ENCODE measurements at places on chromosomes 7 and 10. TPM values are rescaled to one million over a fixed set of nuclear protein-coding genes. Genes with fewer than 3 reads are reported as not detected.
A peak's percentile ranks its signal among the peaks of the same experiment; 100 is the strongest.

The CEP55 gene
- total RNA-seq, result 0.49 TPM

GRCh38 chr7:27189997-27190748 is 5.1 kb upstream of the HOXA11 start:
- peaks cover 88% of the 10 kb centered on the region for H3K27me3 ChIP-seq
- H3K27ac ChIP-seq, result no peak overlapping the region
- DNase-seq, result peak; percentile 10
- peaks cover 64% of the 10 kb centered on the region for H3K4me1 ChIP-seq
- no peak overlapping the region for H3K4me3 ChIP-seq

DNA sequence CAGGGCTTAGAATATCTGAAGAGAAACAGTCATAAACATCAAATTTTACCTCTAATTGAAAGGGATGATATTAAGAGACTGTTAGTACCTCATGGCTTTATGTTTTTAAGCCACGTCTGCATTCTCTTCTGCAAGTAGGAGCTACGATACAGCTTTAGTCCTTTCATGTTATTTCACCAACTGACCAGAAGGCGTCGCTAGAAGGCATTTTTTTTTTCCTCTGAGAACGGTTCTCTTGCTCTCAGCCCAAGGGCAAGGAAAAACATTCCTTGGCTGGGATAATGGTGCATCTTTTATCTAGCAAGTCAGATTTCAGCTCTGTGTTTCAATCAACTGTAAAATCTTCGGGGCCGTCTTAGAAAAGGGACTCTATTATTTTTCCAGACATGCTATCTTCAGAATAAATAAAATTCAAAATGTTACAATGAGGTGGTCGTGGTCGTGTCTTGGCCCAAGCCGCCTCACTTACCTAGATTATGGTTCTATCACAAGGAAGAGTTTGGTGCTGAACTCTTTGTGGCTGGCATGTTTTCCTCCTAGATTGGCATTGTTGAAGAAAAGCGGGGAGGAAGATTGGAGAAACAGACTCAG is 41.6 kb upstream of the LYZL2 start:
- H3K36me3 ChIP-seq, result no peaks in the 10 kb centered on the region
- no peak overlapping the region for H3K27ac ChIP-seq
- no peak for DNase-seq
- H3K27me3 ChIP-seq, result peaks cover 18% of the 10 kb centered on the region

The NMT2 gene
- 35.5 TPM for total RNA-seq

- no peak for DNase-seq
- H3K27ac ChIP-seq, result no peak overlapping the region
- no peaks in the 10 kb centered on the region for H3K4me1 ChIP-seq
- H3K27me3 ChIP-seq, result peaks cover 5% of the 10 kb centered on the region
- no peak overlapping the region for H3K4me3 ChIP-seq
- no peaks in the 10 kb centered on the region for H3K36me3 ChIP-seq
Observed at GRCh38 chr10:95476469-95477174, 84.5 kb downstream of the SORBS1 start.

Data from T-cell (primary cell).